T1000 (cell line): ENCODE measurements at places on chromosomes 4 and X.

DNA sequence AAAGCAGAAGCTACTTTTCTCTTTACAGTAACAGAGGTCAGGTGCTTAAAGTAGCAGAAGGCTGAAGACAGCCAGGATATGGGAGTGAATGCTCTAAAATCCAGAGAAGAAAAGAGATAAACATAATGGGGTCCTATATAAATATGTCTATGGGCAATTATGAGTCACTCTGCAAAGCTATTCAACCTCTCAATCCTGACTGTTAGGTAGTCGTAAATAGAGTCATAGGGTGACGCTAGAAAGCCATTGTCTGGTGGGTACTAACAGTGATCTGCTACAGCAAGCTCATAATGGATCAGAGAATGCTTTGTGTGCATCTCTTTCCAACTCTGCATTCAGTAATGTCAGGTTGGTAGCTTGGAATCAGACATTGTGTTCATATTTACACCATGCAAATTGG is 53.5 kb upstream of the PDE5A start:
- DNase-seq: no peak

DNA sequence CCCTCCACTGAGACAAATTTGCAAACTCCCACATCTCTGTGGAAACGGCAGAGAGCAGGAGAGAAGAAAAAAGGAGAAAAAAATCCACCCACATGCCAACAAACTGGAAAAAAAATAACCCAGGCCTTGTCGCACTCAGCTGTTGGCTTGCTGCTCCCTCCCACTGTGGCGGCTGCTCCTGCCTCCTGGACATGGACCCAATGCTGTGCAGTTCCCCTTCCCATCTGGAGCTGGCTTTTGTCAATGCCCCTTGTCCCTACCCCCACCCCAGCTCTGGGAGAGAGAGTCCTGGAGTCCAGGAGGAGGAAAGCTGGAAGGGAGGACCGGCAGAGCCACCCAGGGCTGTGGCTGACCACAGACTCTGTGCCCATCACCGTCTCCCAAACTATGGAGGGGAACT is 50.8 kb upstream of the IQSEC2 start:
- no peak for DNase-seq

GRCh38 chr4:152659806-152660205 is 20.0 kb downstream of the TMEM154 start:
- no peak for DNase-seq

GRCh38 chr4:10161840-10162239 is 45.2 kb upstream of the WDR1 start:
- no peak for DNase-seq

GRCh38 chr4:112793033-112793432 is 156.1 kb downstream of the LARP7 start:
- no peak for DNase-seq
